ENCODE measurements at places on chromosomes 5 and 9.

- no peak for ATAC-seq
Measured at GRCh38 chr9:131618785-131619184, 73.5 kb downstream of the PRRT1B start.

DNA sequence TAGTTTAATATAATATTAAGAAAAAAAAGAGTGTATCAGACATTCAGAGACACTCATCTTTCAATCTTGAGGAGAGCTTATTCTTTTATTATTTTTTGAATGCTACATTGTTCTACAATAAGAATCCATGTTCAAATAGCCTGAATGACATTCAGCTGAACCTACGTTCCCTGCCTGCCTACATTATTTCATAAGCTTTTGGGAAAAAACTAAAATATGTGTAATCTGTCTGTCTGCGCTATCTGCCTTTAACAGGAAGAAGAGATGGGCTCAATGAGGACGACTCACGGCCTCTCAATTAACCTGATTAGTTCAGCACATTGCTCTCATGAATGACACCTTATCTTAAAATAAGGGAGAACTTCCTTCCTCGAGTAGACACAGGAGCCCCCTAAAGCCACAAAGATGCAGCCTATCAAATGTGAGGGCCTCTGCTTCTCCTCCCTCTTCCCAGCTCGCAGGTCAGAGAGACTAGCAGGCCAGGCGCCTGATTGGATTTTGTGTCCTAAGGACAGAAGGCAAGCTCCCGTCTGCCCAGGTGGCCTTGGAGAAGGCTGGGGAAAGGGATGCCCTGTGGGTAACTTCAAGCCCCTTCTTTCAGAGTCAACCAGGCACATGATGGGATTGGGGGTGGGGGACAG lies 37.8 kb downstream of the EBF1 start:
- no peak for ATAC-seq

- ATAC-seq, result no peak
Measured at GRCh38 chr9:116550696-116551436, 136.2 kb upstream of the TRIM32 start.

DNA sequence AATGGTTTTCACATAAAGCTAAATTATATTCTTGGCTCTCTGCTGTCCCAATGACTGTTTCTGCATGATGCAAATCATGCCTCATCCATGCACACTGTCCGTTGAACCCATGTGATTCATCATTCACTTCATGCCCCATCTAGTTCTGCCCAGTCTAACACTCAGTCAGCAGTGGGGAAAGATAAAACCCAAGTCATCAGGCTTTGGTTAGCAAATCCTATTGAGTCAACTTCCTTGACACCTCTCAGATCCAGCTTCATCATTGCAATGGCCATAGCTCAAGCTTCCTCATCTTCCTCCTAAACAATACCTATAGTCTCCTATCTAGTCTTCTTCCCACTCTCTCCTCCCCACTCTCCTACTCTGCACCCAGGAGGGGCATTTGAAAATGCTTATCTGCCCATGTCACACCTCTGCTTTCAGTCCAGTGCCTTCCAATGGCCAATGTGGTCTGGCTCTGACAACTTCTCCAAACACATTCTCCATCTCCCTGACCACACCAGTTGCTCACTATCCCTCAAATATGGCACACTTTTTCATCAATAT lies 266.0 kb upstream of the TRIM32 start:
- ATAC-seq, result no peak

- no peak for ATAC-seq
Measured at GRCh38 chr9:14780251-14780650, 57.7 kb upstream of the CER1 start.

- no peak for ATAC-seq
Measured at GRCh38 chr5:73418244-73418691, 30.3 kb downstream of the FOXD1 start.

DNA sequence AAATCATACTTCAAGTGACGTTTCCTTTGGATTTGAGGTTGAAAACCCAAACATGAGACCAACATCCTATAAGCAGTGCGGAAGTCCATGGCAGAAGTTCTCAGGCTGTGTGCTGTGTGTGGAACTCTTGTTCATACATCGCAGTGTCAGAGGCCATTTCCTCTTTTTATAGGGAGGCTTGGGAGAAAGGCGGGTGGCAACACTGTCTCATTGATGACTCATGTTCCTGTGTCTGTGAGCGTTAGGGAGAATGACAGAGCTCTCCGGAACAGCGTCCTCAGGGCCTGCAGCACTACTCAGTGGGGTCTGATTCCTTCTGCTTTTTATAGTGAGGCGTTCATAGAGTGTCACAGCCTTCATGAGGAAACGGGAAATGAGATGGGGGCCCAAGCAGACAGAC lies 98.8 kb upstream of the BASP1 start:
- peak; percentile 93 for ATAC-seq

DNA sequence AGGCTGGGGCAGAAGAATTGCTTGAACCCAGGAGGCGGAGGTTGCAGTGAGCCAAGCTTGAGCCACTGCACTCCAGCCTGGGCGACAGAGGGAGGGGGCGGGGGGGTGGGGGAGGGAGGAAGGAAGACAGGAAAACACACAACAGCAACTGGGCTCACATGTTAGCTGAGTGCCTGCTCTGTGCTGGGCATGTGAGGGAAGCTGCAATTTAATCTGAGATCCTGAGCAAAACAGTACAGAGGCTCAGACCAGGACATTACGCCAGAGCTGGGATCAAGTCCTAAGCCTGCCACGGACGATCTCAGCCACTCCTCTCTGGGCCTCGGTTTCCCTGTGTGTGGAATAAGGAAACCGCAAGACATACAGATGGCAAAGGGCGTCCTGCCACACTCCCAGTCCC lies 119.1 kb downstream of the VAV2 start:
- ATAC-seq, result no peak

DNA sequence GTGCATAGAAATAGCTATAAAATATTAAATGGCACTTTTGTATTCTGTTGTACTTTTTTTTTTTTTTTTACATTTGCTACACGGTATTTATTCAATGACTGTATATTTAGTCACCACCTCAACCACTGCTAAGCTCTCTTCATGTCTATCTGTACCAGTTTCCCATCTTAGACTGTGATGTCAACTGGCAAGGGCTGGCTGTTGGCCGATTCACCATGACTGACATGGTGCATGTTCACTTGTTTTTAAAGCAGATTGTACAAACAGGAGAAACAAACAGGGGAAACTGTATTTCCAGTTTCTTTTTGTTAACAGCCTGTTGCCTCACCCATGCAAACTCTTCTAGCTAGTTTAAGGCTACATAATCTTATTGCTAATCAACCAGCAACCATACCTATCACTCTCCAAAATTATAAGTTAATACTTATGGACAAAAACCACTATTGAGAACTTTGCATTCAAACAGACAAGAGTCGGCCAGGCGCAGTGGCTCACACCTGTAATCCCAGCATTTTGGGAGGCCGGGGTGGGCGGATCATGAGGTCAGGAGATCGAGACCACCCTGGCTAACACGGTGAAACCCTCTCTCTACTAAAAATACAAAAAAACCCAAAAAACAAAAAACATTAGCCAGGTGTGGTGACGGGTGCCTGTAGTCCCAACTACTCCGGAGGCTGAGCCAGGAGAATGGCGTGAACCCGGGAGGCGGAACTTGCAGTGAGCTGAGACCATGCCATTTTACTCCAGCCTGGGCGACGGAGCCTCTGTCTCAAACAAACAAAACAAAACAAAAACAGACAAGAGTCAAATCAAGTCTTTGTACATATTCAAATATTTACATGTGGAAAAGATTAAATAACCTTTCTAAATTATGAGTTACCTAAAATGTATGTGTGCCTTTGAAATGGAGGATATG lies 13.2 kb downstream of the ZFAND5 start:
- ATAC-seq, result no peak

GRCh38 chr9:89844075-89844474 lies 239.3 kb downstream of the GADD45G start:
- no peak for ATAC-seq

DNA sequence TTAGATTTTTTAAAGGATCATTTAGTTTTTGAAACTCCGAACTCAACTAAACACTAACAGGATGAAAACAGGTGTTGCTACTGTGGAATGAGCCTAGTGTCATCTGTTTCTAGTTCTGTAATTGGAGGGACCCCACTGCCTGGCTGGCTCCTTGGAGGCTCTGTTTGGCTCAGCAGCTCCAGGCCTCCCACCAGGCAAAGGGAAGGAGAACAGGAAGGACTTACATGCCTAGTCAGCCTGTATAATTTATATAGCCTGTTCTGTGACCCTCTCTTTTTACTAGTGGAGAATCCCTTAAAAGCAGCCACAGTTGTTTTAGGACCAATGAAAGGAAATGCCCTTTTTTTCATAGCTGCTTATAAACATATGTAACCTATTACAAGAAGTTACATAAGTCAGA lies 21.1 kb upstream of the C5orf24 start:
- ATAC-seq, result no peak

Data from stimulated activated memory B cell treated with anti-CD40 and anti-IgM and Interleukin-4, amounts not matched to agents 10 μg/mL and 1 μg/mL and 100 μg/mL, for 72 hours (primary cell).